ENCODE measurements at places on chromosomes 13 and 19.

DNA sequence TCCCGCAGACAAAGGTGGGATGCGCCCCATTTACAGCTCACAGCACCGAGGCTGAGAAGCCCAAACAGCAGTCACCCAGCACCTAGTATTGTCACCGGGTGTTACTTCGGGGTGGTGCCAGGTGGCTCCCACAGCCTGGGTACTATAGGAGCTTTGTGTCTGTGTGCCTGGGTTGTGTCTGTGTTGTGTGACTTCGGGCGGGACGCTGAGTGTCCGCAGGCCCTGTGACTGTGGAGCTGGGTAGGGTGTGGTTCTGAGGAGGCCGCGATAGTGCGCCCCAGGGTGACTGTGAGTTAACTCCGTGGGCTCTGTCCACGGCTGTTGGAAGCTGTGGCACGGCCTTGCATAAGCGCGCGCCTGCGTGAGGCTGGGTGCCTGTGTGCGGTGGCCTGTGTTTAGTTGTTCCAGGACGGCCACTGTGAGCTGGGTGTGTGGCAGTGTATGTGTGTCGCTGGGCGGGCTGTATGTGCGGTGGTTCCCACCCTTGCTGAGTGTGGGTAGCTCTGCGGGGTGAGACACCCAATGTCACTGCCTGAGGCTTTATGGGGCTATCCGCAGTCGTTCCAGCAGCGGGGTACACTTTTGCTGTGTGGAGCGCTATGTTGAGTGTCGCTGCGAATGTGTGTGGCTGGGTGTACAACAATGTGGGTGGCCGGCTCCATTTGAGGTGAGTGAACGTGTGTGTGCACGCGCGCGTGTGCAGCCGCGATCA, 559 bp upstream of the SSBP4 start:
- peak; percentile 45 for DNase-seq

GRCh38 chr19:4647676-4648644, 8.6 kb downstream of the TNFAIP8L1 start:
- DNase-seq, result no peak

DNA sequence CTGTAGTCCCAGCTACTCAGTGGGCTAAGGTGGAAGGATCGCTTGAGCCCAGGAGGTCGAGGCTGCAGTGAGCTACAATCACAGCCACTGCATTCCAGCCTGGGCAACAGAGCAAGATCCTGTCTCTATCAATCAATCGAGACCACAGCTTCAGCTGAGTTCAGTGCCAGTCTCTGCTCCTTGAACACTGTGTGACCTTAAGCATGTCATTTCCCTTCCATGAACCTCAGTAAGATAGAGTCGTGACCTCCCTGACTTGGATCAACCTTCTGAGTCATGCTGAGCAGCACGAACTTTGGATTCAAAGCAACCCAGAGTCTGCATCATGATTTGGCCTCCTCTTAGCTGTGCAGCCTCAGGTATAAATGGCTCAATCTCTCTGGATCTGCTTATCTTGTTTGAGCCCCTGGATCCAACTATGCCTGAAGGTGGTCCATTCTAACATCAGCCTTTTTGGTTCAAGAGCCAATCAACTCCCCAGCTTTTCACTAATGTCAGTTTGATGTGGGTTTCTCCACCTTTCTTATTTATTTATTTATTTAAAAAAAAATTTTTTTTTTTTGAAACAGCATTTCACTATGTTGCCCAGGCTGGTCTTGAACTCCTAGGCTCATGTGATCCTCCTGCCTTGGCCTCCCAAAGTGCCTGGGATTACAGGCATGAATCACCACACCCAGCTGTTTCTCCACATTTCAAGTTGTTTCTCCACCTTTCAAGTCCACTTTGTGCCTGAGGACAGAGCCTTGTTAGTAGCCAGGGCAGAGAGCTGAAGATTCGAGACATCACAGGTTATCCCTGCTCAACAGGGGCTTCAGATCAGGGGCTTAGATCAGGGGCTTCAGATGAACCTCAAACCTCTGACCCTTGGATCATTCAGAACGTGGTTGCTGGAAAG, 26.4 kb downstream of the PTPRS start:
- DNase-seq, result no peak

DNA sequence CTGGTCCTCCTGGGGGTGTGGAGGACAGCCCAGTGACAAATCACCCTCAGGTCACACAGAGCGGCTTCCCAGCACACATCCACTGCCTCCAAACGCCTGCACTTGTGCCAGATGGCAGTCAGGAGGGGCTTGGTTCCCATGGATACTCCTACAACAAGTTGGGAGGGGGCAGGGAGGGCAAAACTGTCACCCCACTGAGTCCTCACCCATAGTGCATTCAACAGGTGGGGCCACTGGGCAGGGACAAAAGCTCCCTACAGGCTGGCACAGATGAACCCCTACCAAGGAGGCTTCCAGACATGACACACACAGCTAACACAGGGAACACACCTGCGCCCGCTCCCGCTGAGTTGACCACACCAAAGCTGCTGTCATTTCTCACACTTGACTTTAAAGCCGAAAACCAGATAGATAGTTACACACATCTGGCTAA, 120.5 kb downstream of the STK24 start:
- DNase-seq, result no peak

DNA sequence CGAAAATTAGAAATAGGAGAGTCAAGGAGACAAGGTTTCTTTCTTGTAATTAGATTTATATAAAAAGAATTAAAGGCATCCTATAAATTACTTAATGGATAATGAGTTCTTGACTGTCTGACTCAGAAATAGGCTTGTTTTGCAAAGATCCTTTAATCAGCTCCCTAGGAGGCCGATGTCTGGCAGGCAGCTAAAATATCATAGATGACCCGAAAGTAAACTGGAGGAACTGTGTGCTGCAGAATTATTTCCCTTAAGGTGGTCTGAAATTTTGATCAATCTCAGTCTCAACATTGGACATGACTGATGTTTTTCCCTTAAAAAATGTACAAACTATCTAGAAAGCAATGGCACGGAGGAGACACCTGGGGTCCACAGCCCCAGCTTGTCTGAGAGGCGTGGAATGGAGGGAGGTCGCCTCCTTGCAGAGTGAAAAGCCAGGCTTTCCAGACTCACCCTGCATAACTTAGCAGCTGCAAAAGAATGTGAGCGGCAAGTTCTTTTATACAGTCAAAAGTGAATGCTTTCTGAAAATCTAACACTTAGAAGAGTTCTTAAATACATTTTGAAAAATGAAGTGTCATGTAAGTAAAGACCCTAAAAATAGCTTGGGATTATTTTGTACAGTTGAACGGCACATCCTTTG, 44.8 kb downstream of the MBNL2 start:
- no peak for DNase-seq

- no peak for DNase-seq
These were observed 17.0 kb downstream of the RXFP2 start for GRCh38 chr13:31756346-31756745.

- DNase-seq, result peak; percentile 82
These were observed 89.2 kb downstream of the DHRS12 start for GRCh38 chr13:51714663-51715168.

GRCh38 chr13:84812078-84812477, 929.8 kb upstream of the SLITRK1 start:
- no peak for DNase-seq

GRCh38 chr13:106083620-106084350, 451.7 kb downstream of the EFNB2 start:
- DNase-seq, result peak; percentile 43

DNA sequence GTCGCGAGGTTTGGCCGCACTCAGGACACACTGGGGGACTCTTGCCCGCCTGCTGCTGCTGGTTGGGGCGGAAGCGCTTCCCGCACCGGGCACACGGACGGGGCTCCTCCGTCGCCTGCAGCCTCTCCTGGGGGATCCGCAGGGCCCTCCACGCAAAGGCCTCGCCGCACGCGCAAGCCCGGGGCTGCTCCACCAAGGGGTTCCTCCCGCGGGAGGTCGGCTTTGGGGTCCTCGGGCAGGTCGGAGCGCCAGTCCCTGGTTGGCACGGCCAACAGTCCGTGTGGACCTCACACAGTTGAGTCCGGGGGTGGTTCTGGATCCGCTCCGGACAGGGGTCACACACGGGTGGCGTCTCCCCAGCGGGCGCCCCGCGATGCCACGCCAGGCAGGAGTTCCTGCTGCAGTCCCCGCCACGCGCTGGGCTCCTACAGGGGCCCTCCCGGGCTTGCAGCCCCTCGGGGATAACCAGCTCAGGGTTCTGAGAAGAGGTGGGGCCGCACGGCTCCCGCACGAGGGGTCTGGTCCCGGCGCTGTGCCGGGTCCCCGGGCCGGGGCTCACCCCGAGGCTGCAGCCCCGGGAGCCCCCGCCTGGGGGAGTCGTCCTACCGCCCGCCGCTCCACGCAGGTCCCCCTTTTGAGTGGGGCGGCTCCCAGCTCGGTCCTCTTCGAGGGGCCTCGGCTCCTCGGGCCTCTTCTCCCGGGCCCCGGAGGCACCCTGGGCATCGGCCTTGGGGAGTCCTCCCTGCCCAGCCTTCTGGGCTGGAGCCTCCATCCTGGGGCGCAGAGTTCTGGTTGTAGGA, 6.2 kb upstream of the ZNF497 start:
- no peak for DNase-seq

DNA sequence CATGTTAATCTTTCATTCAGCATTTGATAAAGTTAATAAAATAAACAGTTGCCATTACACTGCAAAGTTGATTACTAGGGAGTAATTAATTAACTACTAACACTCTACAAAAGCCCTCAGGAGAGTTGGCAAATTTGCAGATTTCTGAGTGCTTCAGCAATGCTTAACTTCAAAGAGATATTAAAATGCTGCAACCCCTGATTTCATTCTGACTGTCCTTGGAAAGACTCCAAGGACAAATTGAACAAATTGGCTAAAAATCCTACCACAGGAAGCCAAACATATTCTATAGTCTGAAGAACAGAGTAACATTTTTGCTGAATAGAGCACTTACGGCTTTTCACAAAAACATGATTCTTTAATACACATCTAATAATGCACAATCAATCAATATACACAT, 1543.0 kb downstream of the SLITRK5 start:
- no peak for DNase-seq

DNA sequence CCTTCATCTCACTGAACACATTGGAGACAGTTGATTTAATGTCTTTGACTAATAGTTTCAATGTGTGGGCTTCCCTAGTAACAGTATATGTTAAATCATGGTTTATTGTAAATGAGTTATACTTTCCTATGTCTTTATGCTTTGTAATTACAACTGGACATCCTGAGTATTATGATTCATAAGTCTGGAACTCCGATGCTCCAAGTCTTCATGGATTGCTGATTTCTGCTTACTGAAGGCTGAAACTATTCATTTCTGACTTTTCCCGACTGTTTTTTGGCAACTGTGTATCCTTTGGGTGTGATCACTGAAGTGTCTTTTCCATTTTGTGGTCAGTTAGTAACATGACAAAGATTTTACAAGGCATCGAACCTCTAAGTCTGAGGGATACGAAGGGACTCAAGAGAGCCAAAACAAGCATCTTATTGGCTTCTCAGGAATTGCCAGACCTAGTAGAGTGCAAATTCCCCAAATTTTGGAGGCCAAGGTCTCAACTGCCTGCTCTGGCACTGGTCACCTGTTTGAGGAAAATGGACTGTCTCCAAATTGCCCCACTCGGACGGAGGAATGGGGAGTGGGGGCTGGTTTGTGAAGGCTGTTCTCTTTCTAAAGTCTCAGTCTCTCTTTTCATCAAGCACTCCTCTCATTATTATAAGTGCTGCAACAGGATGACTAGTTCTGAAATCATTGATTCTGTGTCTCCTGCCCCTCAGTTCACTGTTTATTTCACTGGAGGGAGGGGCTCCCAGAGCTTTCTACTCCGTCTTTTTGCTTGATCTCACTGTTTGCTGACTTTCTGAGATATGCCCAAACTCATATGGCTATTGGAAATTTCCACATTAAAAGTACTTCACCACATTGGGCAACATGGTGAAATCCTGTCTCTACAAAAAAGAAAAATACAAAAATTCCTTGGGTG, 20.2 kb upstream of the CD70 start:
- no peak for DNase-seq

DNA sequence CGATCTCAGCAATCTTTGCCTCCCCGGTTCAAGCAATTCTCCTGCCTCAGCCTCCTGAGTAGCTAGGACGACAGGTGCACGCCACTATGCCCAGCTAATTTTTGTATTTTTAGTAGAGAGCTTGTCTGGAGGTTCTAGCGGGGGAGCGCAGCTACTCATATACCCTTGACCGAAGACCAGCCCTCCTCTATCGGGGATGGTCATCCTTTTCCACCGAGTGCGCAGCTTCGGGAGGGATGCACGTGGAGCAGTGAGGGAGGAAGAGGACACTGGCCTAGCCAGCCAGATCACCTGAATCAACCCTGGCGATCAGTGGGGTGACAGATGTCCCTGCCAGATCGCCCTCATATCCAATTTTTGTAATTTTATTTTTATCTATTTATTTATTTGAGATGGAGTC, 6.8 kb downstream of the SLC7A9 start:
- no peak for DNase-seq

GRCh38 chr13:76703621-76704288, 182.4 kb downstream of the KCTD12 start:
- DNase-seq, result no peak

GRCh38 chr13:113664751-113665596, 2.0 kb upstream of the GRK1 start:
- no peak for DNase-seq

GRCh38 chr19:40689339-40690049, 957 bp downstream of the NUMBL start:
- DNase-seq, result peak; percentile 16

DNA sequence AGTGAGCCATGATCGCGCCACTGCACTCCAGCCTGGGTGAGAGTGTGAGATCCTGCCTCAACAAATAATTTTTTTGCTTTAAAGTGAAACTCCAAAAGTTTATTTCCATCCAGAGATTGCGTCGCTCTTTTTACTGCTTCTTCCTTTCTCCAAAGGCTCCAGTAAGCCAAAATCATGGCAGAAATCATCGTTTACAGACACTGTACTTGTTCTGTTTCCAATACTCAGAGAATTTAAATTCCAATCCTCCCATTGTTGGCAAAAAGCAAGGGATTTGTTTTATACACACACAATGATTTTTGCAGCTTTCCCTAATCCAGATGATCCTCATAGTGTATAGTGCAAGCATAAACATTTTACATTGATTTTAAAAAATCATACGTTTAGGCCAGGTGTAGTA, 15.3 kb downstream of the FBXO27 start:
- DNase-seq, result no peak

- DNase-seq, result peak; percentile 79
These were observed 44.1 kb upstream of the RANBP3 start for GRCh38 chr19:6021878-6022569.

- DNase-seq, result no peak
These were observed 3.7 kb downstream of the ZNF136 start for GRCh38 chr19:12166626-12167025.

DNA sequence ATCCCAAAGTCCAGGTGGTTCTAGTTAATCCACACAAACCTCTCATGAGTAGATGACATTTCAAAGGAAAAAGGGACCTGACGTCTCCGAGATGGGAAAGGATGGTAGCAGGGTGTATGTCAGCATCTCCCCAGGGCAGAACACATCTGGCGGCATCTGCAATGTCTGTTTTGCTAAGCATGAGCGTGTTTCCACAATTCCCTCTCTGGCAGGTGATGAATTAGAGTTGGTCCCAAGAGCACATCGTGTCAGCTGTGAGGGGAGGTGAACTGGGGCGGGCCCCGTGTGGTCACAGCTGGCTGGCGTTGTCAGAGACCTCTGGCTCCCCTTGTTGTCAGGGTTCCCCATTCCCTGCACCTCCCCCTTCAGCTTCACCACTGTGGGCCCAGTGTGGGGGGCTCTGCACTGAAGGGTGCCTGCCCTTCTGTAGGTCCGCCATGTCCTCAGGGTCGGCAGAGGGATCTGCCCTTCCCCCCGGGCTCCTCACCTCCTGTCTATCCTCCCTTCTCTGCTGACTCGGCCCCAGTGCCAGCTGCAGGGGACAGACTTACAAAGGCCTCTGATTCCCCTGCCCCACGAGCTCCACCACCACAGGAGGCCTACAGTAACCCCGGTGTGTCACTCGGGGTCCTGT, 58.2 kb downstream of the CDADC1 start:
- no peak for DNase-seq

- DNase-seq, result no peak
These were observed 23.4 kb downstream of the GP6 start for GRCh38 chr19:55014714-55015113.
